ENCODE measurements at places on chromosomes 5 and 9.

DNA sequence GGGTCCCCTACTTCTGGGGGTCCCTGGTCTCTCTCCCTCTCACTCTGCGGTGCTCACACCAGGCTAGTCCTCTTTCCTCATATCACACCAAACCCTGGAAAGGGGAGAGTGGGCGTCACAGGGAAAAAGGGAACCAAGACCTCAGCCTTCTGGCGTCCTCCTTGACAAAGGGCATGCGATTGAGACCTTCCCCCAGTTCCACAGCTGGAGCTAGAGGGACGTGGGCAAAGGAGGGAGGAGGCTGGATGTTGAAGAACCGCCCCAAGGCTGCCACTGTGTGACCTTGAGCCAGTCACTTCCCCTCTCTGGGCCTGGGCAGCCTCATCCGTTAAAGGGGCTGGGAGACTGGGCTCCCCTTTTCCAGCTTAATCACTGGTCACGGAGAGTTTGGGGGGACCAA lies 18.5 kb upstream of the TOR2A start:
- DNase-seq: no peak

- no peak for DNase-seq
Observed at GRCh38 chr5:139946006-139946405, 97.1 kb downstream of the NRG2 start.

DNA sequence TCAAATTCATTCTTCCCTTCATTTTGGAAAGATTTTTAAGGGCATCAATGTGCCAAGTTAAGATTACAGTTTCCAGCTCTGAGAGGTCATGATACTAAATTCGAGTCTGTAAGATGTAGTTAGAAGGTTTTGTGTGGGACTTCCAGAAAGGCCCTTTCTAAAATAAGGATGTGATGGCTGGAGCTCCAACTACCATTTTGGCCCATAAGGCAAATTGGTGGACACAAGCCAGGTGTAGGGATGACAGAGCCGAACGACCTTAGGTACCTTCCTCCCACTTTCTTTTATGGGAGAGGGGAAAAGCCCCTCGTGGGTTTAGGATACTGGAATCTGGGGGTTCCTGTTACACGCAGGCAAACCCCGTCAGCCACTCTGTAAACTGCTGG lies 54.3 kb upstream of the PTPDC1 start:
- no peak for DNase-seq

- peak; percentile 81 for DNase-seq
Observed at GRCh38 chr5:157143127-157143971, 684 bp upstream of the MED7 start.

- DNase-seq: peak; percentile 7
Observed at GRCh38 chr5:84383816-84384603, 670 bp downstream of the EDIL3 start.

DNA sequence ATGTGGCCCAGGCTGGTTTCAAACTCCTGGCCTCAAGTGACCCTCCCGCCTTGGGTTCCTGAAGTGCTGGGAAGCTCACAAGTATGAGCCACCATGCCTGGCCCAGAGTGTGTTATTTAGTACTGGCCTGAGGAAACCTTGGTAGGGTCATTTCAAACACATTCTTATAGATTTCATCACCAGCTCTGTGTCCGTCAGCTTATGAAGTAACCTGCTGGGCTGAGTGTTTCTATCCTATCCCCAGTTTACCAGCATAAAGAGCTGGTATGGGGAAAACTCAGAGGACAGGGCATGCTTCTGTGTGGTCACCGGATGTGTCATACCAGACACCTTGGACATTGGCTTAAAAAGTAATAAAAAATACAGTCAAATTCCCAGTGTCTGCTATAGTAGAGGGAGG lies 45.3 kb downstream of the PTPN3 start:
- DNase-seq: no peak

DNA sequence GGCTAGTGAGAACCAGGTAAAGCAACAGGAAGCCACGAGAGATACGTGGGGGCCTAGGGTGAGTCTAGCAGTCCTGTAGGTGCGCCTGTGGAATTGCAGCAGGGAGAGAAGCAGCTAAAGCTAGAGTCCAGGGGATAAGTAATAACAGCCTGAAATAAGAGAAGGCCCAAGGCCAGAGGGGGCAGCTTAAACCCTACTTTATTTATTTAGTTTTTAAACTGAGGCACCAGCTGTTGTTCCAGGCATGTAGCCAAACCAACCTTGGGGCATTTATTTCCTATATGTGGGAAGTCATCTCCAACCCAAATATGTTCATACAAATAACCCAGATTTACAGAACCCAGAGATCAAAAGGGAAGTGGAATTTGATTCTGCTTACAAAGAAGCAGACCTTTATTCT lies 93.5 kb downstream of the GLDC start:
- DNase-seq: no peak
